Stimulated activated CD8-positive, alpha-beta memory T cell treated with anti-CD3 and anti-CD28 coated beads, Interleukin-7, amount 100 ng/mL, for 24 hours (primary cell): ENCODE measurements at places on chromosomes 1 and 21.

DNA sequence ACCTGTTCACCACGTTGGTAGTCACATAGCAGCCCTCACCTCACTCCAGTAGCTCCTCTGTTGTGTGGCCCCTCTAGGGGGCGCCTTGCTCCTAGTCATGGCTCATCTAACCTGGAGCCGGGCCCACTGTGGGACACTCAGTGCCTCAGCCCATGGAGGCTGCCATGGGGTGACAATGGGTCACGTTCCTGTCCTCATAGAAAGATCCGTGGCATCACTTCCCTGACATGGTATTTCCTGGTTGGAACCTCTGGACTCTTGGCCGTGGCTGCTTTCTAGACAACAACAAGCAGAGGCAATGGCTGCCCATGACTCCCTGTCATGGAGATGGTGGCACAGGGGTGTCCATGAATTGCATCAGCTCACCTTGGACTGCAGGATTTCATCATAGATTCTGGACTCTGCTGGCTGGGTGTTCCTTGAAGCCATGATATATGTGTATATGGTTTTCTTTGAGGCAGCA is 27.5 kb upstream of the SLAMF6 start:
- peak; percentile 30 for DNase-seq

DNA sequence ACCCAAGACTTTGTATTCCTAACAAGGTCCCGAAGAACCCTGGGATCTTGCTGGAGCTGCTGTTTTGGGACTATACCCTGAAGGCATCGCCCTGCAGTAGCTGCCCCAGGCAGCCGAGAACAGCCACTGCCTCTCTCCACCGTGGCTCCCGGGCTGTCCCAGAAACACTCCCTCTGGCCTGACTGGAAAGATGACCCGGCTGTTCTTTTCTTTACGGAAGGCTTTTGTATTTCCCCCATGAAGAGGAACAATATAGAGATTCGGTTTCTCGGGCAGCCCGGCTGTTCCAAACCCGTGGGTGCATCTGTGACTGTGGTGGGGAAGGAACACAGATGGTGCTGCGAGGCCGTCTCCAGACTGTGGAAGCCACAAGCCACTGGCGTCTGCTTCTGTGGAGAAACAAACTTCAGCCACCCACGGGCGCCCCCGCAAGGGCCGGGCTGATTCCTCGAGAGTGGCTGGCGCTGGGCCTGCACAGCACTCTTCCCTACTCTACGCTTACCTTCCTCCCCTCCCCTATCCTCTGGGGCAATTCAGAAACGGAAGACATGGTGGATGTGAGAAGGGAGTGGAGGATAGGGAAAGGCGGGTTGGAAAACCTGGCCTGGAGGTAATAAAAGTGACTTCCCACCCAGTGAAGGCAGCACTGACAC is 33.7 kb upstream of the VASH2 start:
- DNase-seq: no peak

DNA sequence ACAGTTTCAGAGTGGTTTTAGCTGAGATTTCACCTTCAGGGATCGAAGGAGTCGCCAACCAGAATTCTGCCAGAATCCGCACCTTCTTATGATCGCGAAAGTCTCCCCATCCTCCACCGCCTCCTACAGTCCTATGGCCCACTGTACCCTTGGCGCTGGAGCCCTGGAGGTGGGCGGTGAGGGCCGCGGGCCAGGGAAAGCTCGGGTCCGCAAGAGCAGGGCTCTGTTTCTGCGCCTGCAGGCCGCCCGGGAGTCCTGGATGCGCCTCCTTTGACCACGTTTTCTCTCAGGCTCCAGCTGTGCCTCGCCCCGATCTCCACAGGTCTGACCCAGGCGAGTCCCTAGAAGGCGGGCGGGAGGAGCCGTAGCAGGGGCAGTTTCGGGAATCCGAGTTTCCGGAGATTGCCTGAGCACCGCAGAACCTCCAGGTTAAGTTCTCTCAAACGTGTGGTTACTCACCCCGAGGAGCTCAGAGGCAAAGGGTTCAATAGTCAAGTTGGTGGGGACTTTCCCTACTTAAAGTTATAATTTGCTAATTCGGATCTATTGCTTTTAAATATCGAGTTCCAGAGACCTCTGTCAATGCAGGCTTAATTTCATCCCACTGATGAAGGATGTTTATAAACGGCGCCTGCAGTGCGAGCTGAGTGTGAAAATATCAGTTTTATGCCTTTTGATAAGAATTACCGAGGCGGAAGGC is 3.2 kb upstream of the LHX8 start:
- DNase-seq: no peak

- no peak for DNase-seq
Measured at GRCh38 chr1:154093699-154094098, 61.2 kb downstream of the NUP210L start.

- DNase-seq: no peak
Measured at GRCh38 chr1:174008269-174008668, 13.9 kb downstream of the RC3H1 start.

DNA sequence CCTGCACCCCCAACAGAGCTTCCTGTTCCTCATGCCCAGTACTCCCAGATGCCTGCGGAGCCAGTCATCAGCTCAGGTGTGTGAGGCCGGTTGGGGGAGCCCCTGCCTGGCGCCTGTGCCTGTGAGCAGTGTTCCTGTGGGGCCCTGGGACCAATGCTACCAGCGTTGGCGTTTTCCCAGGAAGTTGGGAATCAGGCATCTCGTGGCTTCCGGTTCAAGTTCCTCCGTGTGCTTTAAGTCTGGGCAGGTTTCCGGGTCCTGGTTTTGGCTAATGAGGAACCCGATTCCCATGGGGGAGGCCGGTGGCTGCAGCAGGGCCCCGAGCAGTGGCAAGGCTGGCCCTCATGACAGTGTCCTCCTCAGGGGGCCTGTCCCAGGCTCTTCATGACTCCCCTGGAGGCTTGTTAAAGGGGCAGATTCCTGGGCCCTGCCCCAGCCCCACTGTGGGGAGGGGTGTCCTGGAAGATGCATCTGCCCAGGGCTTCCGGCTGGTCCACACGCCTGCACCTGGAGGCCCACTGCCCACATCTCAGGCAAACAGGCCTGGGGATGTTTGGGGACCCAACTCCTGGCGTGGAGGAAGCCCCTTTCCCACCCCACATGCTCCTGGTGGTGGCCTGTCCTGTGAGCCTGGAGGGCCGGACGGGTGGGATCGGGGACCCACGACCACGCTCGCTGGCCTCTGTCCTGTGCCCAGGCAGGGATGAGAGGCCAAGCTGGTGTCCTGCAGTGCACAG is 26.2 kb downstream of the TP73 start:
- no peak for DNase-seq

DNA sequence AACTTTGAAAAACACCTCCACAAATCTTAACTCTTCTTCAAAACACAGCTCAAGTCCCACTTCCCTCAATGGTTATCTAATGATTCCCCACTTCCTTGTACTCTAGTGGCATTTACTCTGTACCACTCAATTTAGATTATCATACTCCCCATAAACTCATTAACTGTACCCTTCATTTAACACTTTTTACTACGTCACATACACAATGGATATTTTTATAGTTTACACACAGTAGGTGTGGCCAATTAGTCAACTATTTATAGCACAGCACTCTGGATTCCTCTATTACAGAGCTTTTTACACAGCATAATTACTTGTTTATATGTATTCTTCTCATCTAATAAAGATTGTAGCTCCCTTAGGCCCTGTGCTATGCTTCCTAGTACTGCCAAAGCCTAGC is 62.1 kb downstream of the FOXJ3 start:
- no peak for DNase-seq

GRCh38 chr1:59686170-59686569 is 128.6 kb upstream of the HOOK1 start:
- DNase-seq: no peak

DNA sequence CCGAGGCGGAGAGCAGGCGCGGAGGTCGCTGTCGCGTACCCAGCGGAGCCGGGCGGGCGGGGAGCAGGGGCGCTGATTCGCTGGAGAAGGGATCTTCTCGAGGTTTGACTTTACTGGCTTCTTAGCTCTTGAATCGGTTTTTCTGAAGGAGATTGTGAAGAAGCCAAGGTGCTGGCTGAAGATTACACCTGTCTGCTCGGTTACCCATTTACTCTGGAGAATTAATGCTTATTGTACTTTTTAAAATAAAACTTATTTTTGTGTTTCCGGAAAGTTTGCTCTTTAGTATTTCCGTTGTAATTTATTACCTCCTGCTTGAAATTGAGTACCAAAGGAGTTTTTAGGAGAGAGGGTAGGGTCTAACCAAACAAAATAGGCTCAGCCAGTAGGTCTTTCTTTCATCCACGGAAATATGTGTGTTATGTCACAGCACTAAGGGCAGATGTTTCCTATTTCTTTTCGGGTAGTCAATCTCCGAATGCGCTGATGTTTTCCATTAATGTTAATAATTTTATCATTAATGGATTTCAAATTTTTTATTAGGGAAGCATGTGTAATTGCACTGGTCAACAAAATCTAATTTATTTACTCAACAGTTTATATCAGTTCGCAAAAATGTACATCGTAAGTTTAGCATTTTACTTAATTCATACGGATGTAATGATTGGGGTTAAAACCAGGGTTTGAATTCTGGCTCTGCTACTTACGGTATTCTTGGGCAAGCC is 510 bp upstream of the GNG5 start:
- no peak for DNase-seq

GRCh38 chr1:34656731-34657130 is 98.1 kb upstream of the GJB5 start:
- no peak for DNase-seq

- no peak for DNase-seq
Measured at GRCh38 chr1:206833106-206833680, 32.2 kb upstream of the IL20 start.

GRCh38 chr1:239428120-239428710 is 41.8 kb downstream of the CHRM3 start:
- no peak for DNase-seq

DNA sequence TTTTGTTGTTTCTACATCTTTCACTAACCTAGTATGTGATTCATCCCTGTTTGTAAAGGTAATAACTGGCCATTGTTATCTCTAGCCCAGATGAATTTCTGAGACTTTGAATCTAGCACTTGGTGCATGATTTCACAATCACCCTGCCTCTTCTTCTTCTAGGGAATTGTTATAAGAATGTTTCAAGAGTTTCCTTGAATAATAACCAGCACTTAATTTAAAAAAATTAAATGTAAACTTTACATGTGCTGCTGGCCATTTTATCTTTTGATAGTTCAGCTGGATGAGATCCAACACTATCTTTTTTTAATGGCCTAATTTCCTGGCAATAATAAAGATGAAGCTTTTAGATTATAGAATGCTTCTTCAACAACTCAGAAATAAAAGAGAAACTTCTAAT is 31.8 kb downstream of the UBE2U start:
- no peak for DNase-seq

GRCh38 chr1:246800356-246800755 is 76.1 kb downstream of the SCCPDH start:
- no peak for DNase-seq

GRCh38 chr1:202229376-202229775 is 35.8 kb downstream of the LGR6 start:
- DNase-seq: no peak

DNA sequence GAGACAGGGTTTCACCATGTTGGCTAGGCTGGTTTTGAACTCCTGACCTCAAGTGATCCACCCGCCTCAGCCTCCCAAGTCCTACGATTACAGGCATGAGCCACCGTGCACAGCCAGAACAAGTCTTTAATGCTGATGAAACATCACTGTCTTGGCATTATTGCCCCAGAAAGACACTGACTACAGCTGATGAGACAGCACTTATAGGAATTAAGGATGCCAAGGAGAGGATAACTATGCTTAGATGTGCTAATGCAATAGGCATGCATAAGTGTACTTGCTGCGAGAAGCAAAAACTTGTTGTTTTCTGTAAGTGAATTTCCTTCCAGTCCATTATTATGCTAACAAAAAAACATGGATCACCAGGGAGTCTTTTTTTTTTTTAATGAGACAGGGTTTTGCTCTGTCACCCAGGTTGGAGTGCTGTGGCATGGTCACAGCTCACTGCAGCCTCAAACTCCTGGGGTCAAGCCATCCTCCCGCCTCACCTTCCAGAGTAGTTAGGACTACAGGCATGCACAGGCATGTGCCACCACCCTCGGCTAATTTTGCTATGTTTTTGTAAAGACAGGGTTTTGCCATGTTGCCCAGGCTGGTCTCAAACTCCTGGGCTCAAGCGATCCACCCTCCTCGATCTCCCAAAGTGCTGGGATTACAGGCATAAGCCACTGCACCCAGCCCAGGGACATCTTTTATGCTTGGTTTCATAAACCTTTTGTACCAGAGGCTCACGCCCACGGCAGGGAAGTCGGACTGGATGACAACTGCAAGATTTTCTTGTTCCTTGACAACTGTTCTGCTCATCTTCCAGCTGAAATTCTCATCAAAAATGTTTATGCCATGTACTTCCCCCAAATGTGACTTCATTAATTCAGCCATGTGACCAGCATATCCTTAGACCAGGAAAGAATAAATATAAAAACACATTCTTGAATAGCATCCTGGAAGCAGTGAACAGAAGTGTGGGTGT is 23.1 kb downstream of the RHEX start:
- DNase-seq: no peak

DNA sequence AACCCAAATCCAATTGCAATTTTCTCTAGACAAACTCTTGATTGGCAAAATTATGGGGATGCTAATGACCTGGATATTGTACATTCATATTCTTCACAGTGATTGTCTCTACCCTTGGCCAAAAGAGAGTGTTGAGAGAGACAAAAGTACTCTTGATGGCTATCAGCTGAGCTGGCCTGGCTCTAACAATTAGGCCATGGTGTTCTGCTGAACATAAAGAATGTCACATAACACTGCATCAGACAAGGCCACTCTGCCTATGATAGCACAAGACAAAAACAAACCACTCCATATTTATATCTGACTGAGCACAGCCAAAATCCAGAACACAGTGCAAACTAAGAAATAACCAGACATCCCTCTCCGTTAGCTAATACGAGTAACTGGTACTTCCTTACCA is 101.7 kb downstream of the ADAMTS1 start:
- no peak for DNase-seq

DNA sequence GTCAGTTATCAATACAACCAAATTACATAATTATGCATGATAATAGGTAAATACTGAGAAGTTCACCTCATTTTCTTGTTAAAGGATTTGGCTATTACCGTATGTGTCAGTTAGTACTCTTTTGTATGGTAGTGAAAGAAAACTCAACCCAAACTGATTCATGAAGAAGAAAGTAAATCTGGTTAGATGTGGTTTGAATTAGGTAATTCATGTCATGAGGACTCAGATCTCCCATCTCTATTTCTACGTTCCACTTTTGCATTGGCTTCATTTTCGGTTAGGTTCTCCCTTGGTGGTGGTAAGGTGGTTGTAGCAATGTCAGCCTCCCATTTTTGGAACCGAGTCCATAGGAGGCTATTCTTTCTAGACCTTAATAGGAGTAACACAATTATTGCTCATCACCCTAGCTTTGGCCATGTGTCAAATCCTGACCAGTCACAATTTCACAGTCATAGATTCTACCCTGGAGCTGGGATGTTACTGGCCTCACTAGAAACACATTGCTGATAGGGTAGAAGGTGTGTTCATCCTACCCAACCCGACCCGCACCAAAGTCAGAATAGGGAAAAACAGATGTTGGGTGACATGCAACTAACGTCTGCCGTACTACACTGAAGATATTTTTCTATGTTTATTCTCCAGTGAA is 97.6 kb downstream of the OSBPL9 start:
- no peak for DNase-seq

- DNase-seq: no peak
Measured at GRCh38 chr1:37147392-37147831, 113.1 kb upstream of the GRIK3 start.

- peak; percentile 13 for DNase-seq
Measured at GRCh38 chr1:67429528-67430357, 459 bp downstream of the SERBP1 start.
